Activated T-helper 1 cell treated with Interleukin-2 at 50 U/mL for 16 hours (primary cell): ENCODE measurements at places on chromosomes 7 and 10.

DNA sequence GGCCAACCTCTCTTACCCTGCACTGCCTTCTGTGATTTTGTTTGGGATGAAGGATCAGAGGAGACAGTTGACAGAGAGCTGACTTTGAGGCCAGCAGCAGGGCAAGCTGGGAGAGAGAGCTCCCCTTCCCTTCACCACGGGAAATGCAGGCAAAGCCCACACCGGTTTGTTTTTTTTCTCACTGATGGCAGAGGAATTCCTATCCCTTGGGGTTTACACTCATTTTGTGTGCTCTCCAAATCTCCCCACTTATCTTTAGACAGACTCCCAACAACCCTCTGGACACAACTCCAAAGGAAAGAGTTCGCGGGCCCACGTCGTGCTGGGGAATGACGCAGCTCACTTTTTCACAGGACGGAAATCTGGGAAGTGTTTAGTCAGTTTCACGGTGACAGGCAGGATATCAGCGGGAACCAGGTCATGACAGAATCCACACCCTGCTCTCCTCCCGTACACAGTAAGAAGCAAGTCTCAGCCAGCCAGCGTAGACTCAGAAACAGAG, 68.3 kb upstream of the FAM171A1 start:
- no peak for DNase-seq

DNA sequence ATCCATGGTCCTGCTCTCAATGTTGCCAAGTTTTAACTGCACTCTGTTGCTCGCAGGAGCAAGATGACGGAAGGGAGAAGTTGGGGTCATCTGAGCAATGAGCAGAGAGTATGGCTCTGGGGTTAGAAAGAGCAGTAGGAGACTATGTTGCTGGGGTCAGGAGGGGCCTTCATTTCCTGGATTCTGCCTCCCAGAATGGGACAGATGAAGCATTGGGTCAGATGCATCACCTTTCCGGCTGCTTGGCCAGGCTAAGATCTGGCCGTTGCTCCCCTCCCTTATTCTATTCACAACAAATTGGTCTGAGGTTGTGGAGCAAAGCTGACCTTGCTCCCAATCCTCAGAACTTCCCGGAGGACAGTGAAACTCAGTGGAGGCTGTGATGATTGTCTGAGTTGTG, 22.4 kb downstream of the STMP1 start:
- no peak for DNase-seq

DNA sequence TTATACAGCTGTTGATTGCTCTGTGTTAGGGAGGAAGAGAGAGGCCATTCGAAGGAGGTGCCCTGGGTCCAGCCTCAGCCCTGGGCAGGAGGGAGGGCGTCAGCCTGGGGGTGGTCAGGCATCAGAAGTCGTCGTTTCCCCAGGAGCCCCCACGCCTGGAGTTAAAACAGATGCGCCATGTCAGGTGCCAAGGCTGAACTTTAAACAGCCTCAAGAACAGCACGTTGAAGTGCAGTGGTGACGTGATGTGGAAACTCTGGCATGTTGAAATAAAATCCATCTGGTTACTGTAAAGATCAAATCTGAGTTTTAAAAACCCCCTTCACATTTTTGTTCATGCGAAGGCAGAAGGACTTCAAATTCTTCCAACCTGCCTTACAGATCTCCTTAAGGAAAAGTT, 128.4 kb upstream of the PPP2R2D start:
- DNase-seq: no peak

DNA sequence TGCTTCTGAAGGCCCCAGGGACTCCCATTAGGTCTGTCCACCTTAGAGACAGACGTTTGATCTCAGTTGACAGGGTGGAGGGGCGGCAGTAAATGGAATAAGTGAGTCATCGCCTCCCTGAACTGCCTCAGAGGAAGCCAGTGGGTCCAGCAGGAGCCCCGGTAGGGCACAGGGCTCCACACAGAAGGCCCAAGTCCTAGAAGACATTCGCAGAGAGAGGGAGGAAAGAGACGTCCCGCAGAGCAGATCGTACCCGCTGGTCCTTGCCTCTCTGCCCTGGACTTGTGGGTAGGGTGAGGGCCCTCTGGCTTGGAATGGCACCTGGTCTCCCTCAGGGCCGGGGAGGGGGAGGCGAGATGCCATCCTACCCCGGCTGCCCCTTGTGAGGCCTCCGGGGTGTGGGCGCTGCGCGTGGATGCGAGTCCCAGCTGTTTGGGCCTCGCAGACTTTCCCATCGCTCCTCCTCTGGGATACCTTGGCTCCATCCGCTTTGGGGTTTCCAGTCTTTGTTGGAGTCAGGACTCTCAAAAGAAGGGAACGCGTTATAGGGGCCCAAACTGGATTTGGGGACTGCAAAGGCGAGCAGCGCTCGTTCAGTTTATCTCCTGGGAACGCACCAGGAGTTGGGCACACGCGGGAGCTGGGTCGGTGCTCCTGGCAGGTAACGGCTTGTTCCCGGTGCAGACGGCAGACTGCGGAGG, 5.1 kb downstream of the TLX1 start:
- no peak for DNase-seq

GRCh38 chr7:49324040-49324439, 399.7 kb downstream of the CDC14C start:
- DNase-seq: no peak

DNA sequence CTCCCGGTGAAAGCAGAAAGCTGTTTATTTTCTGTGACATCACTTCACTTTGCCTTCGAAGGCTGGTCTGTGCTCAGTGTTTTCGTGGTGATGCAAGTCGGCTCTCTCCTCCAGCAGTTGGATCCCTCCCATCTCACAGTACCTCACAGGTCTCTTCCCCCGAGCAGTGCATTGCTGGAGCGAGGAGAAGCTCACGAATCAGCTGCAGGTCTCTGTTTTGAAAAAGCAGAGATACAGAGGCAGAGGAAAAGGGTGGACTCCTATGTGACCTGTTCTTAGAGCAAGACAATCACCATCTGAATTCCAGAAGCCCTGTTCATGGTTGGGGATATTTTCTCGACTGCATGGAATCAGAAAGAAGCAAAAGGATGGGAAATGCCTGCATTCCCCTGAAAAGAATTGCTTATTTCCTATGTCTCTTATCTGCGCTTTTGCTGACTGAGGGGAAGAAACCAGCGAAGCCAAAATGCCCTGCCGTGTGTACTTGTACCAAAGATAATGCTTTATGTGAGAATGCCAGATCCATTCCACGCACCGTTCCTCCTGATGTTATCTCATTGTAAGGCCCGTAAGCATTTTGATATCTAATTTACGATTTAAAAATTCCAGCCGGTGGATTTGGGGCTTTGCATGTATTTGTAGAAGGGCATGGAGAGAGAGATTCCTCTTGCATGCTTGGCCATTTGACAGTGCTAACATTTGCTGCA, at the start of gene LGI1:
LGI1 (plus strand) TSS at position 136 of the 707 bp plus-strand sequence; CDS start at position 345, 209 bp downstream.
- no peak for DNase-seq

GRCh38 chr7:132276976-132277725, 299.1 kb downstream of the PLXNA4 start:
- no peak for DNase-seq

DNA sequence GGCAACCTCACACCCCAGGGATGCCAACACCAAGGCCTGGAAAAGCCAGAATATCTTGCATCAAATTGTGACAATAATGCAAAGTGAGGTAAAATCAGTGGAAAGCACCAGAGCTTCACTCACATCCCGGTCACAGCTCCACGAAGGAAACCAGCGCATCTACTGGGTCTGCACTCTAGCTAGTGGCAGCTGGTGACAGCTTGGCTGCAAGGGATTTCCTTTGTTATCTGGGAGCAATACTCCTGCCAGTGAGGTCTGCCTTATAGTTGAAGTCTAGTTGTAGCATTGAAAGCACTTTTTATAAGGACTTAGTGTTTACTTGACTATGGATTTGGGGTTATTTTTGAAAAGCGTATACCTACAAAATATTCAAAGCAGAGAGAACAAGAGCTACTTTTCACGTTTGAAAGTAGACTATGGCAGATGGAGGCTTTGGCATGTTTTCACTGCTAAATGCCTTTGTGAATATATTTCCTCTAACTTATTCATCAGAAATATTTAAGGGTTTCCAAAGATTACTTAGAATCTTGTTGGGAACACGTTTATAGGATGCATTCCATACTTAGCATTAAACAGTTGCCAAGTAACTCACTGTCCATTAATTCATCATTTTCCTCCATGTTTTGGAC, 26.1 kb downstream of the WDFY4 start:
- no peak for DNase-seq

DNA sequence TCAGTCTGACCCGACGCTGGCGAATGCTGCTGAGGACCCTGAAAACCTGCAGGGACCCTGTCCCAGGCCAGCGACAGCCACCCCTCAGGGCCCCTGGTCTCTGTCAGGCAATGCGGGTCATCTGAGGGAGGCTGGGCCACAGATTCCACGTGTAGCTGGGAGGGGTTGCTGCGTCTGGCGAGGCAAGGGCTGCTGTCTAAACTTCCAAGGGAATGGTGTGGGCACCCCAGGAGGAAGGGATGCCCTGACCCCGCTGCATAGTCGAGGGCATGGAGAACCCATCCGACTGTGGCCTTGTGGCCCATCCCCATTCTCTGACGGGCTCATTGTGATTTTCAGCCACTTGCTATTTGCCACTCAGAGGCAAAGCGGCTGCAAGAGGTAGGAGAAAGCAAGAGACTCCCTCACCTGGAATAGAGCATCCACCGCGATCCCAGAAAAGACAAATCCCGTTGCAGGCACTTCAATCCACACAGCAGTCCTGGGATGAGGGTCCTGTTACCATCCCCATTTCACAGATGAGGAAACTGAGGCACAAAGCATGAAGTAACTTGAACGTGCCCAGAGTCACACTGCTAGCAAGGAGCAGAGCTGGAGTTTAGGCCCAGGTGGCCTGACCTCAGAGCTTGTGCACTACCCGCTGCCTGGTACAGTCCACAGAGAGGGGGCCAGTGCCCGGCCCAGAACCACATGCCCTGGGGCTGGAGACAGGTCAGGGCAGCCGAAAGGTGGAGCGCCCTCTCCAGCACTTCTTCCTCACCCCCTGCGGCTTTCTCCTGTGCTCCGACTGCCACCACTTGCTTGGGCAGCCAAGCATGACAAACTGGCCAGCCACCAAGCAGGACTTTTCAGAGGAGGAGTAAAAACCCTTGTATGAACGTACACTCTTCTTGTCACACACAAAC, 163.8 kb upstream of the KLF14 start:
- DNase-seq: no peak
